ENCODE measurements at places on chromosomes 7 and 10.

- DNase-seq: no peak
Measured at GRCh38 chr7:98369726-98370125, 31.2 kb downstream of the BAIAP2L1 start.

DNA sequence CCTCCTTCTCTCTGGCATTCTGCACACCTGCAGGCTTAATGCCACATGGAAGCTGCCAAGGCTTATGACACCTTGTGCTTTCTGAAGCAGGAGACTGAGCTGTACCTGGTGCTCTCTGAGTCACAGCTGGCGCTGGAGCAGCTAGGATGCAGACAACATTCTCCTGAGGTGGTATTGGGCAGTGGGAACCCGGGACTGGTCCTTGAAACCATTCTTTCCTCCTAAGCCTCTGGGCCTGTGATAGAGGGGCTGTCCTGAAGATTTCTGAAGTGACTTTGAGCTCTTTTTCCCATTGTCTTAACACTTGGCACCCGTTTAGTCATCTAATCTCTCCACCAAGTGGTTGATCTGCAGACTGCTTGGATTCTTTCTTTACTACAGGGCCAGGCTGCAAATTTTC, 508.4 kb downstream of the TFEC start:
- no peak for DNase-seq

DNA sequence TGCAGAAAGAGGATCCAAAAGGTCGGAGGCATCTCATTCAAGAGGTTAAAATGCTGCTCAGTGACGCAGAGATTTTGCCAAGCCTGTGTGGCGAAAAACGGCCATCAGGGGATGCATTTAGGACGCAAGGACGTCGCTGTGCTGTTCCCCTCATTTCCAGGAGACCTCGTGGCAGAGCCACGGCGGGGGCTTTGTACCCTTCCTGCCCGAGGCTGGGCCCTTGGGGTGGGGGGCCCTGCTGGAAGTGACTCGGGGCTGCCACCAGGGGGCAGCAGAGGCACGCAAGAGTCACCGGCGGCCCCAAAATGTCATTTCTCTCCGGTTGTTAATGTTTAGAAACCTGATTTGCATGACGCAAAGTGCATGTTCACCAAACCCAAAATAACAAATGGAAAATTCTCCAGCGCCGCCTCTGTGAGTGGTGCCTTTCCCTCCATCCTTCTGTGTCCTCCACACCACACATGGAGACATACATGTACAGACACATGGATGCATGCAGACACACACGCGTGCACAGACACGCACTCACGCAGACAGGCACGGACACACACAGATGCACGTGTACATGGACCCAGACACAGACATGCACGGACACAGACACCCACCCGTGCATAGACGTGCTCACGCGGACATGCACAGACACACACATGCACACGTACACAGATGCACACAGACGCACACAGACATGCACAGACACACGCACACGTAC, 51.0 kb upstream of the NKX6-2 start:
- DNase-seq: peak; percentile 39

DNA sequence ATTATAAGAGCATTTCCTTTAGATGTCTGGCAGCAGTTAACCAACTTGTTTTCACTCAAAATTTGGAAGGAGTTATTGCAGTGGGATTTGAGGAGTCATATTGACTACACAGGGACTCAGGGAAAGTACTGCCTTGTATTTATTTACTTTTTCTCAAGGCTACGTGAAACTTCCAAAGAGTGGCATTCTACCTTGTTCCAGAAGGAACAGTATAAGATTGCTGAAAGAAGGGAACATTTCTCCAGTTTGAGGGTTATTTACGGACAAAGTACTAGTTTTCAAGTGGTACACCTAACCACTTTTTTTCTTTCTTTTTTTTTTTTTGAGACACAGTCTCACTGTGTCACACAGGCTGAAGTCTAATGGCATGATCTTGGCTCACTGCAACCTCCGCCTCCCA, 5.1 kb downstream of the MORN4 start:
- no peak for DNase-seq

DNA sequence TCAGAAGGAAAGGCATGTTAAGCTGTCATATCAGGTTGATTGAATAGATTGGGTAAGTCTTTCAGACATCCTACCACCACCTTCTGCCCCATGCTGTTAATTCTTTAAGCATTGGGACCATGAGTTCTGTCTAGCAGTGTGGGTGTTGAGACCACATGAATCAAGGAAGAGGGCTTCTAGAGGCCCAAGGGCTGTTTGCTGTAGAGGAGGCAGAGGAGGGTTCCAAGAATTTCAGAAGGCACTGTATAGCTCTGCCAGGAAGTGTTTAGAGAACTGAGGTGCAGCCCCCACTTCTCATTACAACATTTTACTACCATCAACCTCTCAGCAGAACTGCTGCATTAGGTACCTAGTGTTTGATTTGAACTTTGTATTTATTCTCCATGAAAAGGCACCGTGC, 720.2 kb downstream of the AUTS2 start:
- DNase-seq: no peak

DNA sequence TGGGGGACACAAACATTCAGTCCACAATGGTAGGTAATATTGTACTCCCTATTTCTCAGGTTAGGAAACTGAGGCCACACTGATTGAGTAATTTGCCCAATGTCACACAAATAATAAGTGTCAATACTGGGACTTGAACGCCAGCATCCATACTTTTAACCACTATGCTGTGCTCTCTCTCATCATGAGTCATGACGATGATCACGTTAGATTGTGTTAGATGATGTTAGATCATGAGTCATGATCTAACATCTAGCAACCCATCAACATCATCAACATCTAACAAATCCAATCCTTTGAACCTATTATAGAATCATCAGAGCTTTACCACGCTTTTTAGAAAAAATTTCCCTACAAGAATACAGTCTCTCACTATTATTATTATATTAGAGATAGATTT, 28.1 kb upstream of the HERPUD2 start:
- no peak for DNase-seq

- DNase-seq: no peak
Measured at GRCh38 chr10:5070648-5071410, 23.4 kb upstream of the AKR1C3 start.

- no peak for DNase-seq
Measured at GRCh38 chr10:81876253-81877077, 1.5 kb downstream of the NRG3 start.

DNA sequence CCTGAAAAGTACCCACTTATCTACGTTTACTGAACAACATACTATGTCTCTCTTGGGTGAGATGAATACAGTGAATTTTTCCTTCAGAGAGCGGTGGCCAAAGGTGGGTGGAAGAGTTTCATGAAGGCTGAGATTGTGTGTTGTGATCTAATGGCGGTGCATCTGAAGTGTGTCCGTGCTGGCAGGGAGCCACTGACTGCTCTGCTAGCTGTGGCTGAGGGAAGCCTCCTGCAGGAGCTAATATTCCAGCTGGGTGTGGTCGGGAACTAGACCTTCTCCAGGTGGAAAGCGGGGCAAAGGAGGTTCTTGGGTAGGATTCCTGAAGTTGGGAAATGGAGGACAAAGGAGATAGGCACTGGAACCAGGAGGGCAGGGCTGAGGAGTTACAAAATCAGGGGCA, 69.2 kb upstream of the GRB10 start:
- no peak for DNase-seq

DNA sequence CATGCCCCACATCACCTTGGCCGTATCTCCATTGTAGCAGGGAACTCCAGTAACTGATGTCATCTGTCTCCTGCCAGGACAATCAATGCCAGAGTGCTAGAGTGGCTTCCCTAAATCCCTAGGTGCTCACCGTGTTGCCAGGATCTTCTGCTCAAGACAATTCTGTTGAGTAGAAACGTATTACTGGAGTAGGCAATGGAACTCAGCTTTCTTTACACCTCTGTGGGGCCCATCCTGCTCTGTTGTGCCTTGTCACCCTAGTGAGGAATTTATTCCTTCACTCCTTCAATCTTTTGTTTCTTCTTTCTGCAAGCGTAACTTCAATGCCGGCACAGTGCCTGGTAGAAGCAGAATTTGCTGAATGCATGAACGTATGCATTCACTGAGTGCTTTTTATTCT, 305.5 kb upstream of the ZMIZ1 start:
- no peak for DNase-seq

GRCh38 chr10:58641708-58642107, 129.0 kb downstream of the BICC1 start:
- DNase-seq: no peak

- no peak for DNase-seq
Measured at GRCh38 chr10:35463105-35463867, 127.0 kb downstream of the CCNY start.

DNA sequence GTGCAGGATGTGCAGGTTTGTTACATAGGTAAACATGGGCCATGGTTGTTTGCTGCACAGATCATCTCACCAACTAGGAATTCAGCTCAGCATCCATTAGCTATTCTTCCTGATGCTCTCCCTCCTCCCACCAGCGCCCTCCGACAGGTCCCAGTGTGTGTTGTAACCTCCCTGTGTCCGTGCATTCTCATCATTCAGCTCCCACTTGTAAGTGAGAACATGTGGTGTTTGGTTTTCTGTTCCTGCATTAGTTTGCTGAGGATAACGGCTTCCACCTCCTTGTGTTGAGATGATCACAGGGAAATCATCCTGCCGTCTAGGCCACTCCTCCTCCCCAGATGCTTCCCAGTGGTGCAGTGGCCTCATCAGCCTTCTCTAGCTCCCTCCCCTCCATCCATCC, 261.6 kb upstream of the GALNT17 start:
- DNase-seq: no peak

DNA sequence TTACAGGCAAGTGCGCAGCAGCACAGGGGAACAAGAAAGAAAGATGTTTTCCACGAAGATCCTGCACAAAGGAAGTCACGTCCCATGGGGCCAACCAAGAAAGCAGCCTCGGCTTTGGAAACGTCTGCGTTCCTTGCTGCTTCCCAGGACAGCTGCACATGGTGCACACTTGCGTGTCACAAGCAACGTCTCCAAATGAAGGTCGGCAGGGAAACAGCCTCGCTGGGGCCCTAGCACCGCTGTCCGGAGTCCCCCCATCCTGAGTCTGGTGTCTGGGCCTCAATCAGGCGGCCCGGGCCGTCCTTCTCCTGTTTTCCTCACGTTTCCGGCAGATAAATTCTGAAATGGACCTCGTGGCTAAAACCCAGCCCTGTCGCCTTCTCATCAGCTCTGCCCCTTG, 206.2 kb downstream of the DIP2C start:
- DNase-seq: no peak

DNA sequence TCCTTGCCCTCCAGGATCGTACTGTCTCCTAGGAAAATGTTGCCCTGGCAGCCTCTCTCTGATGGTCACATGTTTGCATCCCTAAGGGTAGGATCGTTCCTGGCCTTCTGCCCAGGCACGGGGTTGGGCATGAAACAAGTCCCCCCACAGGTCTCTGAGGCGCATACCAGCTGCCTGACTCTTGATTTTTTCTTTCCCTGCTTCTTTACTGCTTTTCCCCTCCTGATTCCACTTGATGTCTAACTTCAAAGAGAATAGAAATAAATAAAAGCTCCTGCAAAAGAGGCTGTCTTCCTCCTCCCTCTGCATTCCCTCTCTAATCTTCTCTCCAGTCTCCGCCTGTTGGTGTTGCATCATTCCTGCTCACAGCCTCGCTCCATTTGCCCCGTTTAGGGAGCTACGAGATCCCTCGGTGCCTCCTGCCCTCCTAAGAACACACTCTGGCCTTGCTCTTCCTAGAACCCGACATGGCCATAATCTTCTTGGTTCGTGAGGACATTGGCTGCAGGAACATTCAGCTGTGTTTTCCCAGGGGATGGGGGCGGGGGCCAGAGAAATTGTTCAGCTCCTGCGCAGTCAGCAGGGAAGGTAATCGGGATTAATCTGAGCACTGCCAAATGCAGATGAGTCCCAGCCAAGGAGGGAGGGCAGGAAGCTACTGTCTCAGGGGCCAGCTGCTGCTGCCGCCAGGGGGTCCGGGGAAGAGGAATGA, 26.0 kb downstream of the LEP start:
- peak; percentile 10 for DNase-seq

- no peak for DNase-seq
Measured at GRCh38 chr10:131177431-131178327, 133.8 kb downstream of the TCERG1L start.

DNA sequence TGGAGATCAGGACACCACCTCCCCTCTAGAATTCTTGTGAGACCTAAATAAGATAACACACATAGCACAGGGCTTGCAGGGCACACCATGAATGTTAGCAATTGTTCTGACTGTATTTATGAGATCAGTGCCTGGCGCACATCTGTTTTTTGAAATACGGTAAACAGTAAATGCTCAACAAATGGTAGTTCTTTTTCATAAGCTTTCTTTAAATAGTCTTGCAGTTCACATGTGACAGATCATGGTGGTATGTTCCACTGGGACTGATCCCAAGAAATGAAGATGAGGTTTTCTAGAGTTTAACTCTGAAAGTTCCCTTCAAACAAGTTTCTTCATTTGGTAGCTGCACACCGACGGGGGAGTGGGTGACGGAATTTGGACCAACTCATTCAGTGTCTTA, 34.8 kb downstream of the CREB5 start:
- no peak for DNase-seq

DNA sequence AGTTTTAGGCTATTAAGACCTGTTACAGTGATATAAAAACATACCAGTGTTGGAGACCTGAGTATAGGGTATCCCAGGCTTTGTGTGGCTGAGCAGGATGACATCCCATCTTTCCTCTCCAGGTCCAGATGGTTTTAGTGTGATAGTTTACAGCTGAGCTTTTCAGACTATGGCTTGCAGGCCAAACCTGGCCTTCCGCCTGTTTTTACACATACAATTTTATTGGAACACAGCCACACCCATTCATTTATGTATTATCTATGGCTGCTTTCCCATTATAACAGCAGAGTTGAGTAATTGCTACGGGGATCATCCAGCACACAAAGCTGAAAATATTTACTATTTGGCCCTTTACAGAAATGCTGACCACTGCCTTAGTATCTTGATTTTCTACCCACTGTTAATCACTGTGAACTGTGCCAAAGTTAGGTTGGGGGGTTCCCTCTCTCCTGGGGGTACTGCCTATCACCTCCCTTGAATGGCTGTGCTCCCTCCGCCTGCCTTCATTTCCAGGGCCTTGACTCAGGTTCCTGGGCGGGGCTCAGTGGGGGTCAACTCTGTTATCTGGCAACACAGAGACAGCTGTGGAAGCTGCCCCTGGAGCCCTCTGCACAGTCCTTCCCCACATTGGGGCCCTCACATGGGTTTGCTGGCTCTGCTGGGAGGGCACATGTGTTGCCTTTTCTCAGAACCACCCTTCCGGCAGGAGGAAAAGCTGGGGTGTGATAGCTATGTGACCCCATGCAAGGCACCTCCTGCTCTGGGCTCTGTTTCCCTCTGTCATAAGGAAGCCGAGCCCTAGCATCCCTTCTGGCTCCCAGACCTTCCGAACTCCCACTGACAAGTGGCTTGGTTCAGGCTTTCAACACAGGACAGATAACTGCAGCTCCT, 40.3 kb upstream of the SH2D4B start:
- DNase-seq: no peak

DNA sequence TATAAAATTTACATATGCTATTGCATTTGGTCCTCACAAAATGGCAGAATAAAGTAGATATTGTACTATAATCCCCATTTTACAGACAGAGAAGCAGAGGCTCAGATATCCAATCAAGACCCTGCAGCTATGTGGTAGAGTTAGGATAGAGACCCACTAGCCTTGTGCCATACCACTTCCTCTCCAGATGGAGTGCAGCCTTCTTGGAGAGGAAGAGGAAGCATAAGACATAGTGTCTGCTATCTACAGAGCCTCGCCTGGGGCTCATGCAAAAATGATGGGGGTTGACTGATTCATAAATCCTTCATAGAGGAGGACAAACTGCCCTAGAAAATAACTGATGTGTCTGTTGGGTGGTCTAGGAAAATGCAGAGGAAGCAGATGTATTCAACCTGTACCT, 447.3 kb downstream of the KCNMA1 start:
- no peak for DNase-seq

All from globus pallidus (tissue), 1 donor.